Tibial nerve (tissue), 4 donors: ENCODE measurements at places on chromosomes 6 and 20.
A peak's percentile ranks its signal among the peaks of the same experiment; 100 is the strongest.

DNA sequence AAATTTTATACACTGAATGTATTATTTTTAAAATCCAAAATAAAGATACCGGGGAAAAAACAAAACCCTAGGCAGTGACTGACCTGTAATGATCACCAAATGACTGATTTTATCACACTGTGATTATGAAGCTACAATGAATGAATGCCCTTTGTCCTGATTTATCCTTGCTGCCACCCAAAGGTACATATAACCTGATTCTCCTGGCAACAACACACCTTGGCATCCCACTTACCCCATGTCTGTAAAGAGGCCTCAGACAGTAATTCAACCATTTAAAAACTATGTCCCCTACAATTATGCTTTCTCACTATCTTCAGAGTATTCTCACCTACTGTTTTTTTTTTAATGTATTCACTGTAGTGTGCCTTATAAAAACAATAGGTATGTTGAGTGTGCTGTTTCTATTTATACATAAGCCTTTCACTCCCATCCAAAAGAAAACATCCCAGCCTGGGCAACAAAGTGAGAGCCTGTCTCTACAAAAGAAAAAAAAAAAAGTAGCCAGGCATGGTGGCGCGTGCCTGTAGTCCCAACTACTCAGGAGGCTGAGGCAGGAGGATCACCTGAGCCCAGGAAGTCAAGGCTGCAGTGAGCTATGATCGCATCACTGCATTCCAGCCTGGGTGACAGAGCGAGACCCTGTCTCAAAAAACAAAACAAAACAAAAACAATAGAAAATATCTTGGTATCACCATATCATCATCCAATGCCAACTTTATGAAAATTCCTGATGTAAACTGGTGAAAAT, 21.7 kb downstream of the B4GALT5 start:
- no peak for DNase-seq

DNA sequence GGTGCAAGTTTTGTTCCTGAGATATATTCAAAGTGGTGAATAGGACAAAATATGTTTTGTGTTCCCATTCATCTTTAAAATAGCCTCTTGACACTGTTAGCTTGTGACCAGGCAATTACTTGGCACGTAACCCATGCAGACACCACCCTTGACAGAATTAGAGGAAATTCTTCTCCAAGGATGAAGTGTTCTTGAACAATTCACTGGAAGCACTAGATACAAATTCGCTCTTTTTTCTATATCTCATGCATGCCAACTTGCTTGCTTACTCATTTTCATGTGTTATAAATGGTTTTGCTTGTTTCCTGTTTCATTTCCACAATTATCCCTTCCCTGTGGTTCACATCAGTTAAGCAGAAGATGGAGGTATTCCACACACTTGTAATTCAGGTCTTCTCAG, 105.2 kb upstream of the MAN1A1 start:
- DNase-seq: no peak

GRCh38 chr6:20444786-20445271, 43.1 kb downstream of the E2F3 start:
- DNase-seq: no peak

- no peak for DNase-seq
Observed at GRCh38 chr6:122563364-122564052, 46.7 kb upstream of the PKIB start.

DNA sequence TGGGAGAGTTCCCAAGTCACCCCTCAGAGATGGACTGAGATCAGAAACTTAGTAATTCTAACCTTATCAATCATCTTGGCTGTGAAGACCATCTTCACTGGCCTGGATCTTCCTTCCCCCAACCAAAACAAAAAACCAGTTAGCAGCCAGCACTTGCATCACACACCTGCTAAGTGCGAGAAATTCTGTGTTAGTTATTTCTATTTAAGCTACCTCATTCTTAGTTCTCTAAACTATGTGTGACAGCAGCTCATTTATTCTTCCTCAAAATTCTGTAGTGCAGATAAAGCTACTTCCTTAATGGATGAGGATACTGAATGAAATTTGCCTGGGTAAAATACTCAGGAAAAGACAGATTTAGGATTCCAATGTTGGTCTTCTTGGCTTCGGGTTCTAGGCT, 18.2 kb upstream of the TAGAP start:
- no peak for DNase-seq

DNA sequence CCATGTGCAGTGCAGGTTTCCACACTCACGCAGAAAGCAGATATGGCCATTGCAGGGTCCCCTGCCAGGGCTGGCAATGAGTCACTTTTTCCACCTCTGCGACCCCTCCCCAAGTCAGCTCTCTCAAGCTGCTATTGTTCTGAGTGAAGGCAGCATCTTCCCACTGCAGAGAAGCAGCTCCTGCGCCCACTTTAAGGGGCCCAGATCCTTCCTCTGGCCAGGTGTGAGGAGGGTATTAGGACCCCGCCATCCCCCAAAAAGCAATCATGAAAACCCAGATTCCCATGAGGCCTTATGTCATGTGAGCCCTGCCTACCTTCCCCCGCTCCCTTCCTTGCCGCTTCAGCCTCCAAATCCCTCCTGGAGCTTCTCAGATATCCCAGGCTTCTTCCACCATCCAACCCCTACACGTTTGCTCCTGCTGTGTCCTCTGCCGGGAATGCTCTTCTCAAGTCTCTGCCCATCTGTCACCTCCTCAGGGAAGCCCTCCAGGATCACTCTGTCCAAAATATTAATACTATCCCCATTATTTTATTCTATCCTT, 220.3 kb downstream of the NFATC2 start:
- no peak for DNase-seq

GRCh38 chr6:113067612-113068275, 720.6 kb downstream of the RFPL4B start:
- no peak for DNase-seq

- no peak for DNase-seq
Observed at GRCh38 chr6:10951675-10952282, 64.9 kb downstream of the SYCP2L start.

GRCh38 chr6:131950767-131951575, at the start of gene CCN2:
Gene CCN2, minus strand, starts transcription at chr6:131951372. Its CDS starts 200 bp downstream, at chr6:131951172.
- DNase-seq: peak; percentile 76

DNA sequence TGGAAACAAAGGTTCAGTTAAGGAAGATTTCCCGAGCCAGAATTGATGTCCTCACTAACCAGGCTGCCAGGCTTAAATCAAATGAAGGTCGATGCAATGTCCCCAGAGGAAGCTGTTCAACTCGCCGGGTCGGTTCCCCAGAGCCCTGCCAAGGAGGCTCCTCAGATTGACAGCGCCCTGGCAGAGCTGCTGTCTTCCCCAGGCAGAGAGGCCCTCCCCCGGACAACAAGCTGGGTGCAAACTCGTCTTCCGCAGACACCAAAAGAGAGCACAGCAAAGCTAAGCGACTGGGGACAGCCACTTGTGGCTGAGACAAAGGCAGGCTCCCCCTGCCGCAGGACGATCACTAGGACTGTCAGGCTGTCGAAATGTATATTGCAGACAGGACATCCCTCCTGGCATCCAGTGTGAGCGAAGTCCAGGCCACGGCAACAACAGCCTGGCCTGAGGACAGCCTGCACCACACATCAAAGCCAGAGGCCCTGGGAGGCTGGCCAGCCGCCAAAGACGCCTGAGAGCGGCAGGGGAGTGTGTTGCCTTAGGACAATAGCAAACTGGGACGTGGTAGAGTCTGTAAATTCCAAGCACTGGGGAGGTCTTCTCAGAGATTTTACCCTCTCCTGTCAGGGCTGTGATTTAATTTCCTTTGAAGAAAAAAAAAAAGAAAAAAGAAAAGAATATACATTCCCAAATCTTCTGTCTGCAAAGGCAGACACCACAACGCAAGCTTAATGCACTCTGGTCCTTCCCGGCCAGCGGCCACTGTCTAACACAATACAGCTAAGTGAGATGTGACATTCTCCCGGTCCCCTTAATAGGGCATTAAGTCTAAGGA, 99.1 kb downstream of the HIVEP2 start:
- DNase-seq: peak; percentile 64

GRCh38 chr20:34362502-34363061, 491 bp upstream of the ITCH start:
- DNase-seq: no peak

- no peak for DNase-seq
Observed at GRCh38 chr6:155273431-155273830, 9.6 kb downstream of the CLDN20 start.

DNA sequence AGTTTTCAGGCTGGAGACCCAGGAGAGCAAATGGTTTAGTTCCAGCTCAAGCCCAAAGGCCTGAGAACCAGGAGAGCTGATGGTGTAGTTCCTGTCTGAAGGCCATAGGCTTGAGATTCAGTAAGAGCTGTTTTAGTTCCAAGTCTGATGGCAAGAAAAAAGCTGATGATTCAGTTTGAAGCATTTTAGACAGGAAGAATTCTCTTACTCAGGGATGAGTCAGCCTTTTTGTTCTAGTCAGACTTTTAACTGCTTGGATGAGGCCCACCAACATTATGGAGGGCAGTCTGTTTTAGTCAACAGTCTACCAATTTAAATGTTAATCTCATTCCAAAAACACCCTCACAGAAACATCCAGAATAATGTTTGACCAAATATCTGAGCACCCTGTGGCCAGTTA, 2.5 kb downstream of the ZSCAN26 start:
- no peak for DNase-seq

DNA sequence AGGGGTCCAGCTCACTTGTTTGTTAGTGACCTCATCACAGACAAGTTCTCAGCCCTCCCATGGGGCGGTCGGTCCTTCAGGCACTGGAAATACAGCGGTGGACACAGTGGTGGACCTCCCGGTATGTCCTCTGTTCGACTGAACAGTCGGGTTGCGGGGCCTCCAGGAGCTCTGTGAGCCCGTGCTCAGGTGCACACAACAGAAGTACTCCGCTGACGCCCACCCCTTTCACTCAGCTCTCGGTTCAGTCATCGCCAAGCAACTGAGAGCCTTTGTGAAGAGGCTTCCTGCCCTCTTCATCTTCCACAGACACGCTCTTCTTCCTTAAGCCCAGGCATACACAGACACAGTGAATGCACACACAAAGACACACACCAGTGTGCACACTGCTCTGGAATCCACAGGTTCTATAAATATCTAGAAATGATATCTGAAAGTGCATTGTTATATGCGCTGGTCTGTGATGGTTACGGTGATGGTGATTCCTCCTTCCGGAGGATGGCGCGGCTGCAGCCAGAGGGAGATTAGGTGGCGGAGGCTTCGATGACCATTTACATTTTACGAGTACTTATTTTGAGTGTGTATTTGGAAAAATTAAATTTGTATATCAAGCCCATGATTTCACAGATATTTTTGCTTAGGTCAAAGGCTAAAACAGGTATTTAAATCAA, 46.8 kb upstream of the BHLHE23 start:
- DNase-seq: no peak
